Subcutaneous adipose tissue (tissue), 4 donors: ENCODE measurements at places on chromosomes 3 and 15. TPM values are rescaled to one million over a fixed set of nuclear protein-coding genes. Genes with fewer than 3 reads are reported as not detected.

The EBLN2 gene
- total RNA-seq = 8.6 TPM

The PSTPIP1 gene
- 20.3 TPM for total RNA-seq

The BNC1 gene
- 0.34 TPM for total RNA-seq

The SLC6A11 gene
- total RNA-seq = 0.16 TPM

The OR5H15 gene
- total RNA-seq = not detected

The IFT57 gene
- total RNA-seq = 39.4 TPM

The GLDN gene
- total RNA-seq = 36.2 TPM

The DNAH12 gene
- total RNA-seq = 0.16 TPM

The SAMD7 gene
- total RNA-seq = not detected

The MORC1 gene
- not detected for total RNA-seq

The MAPK6 gene
- 24.5 TPM for total RNA-seq

The C2CD4B gene
- total RNA-seq = not detected

The CD86 gene
- total RNA-seq = 12.4 TPM

The MCTP2 gene
- 4.2 TPM for total RNA-seq

The RAB27A gene
- 16.5 TPM for total RNA-seq

The ATXN7 gene
- 38.0 TPM for total RNA-seq

The RPP25 gene
- total RNA-seq = 3.3 TPM

The ZNF385D gene
- total RNA-seq = 5.1 TPM

The MCF2L2 gene
- total RNA-seq = 0.34 TPM

The GPR149 gene
- not detected for total RNA-seq

The GOLGA8H gene
- not detected for total RNA-seq

The CMTM8 gene
- 10.5 TPM for total RNA-seq

The PP2D1 gene
- total RNA-seq = not detected

The LHFPL4 gene
- not detected for total RNA-seq

The SENP8 gene
- total RNA-seq = 1.5 TPM

The GOLGA6A gene
- total RNA-seq = 0.17 TPM

The EXD1 gene
- not detected for total RNA-seq

The CYP1A1 gene
- 1.1 TPM for total RNA-seq

The COPS2 gene
- 93.6 TPM for total RNA-seq

The GPR27 gene
- 0.49 TPM for total RNA-seq

The SLC9C1 gene
- not detected for total RNA-seq

The CSPG4 gene
- total RNA-seq = 183 TPM

The CADPS gene
- total RNA-seq = 1.9 TPM

The CNTN6 gene
- total RNA-seq = 0.17 TPM

The SLC6A20 gene
- total RNA-seq = not detected

The NOX5 gene
- total RNA-seq = 0.34 TPM

The RTP3 gene
- total RNA-seq = not detected

The PLA2G4D gene
- not detected for total RNA-seq
